ENCODE measurements at places on chromosomes 4 and X.

GRCh38 chr4:37653601-37654000, 32.6 kb downstream of the RELL1 start:
- DNase-seq: no peak

DNA sequence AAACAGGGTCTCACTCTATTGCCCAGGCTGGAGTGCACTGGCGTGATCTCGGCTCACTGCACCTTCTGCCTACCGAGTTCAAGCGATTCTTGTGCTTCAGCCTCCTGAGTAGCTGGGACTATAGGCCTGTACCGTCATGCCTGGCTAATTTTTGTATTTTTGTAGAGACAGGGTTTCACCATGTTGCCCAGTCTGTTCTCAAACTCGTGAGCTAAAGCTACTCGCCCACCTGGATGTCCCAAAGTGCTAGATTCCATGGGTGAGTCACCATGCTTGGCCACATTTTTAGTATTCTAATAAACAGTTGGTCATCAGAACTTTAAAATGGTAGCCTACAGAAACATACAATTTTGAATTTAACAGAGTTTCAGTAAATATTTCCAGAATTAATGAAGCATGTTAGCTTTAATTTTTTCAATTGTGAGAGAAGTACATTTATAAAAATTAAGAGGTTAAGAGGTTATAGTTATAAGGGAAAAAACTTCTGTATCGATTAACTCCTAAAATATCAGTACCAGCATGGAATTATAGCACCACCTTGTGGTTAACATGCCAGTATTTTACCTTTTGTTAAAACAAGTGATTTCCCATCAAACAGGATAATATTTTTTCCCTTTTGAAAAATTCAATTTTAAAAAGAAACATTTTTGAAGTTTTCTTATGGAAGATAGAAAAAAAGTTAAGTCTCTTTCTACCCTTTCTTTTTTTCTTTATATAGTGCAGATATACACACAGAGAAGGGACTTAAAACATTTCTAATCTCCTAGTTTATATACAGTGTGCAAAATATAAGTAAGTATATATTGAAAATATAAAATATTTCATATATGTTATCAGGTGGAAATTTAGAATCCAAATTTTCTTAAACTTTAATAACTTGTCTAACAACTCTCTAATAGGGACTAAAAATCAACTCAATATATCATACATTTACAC, 35.4 kb downstream of the CEP44 start:
- DNase-seq: peak; percentile 34

- DNase-seq: no peak
These were observed 213.4 kb upstream of the JADE1 start for GRCh38 chr4:128596115-128596514.

DNA sequence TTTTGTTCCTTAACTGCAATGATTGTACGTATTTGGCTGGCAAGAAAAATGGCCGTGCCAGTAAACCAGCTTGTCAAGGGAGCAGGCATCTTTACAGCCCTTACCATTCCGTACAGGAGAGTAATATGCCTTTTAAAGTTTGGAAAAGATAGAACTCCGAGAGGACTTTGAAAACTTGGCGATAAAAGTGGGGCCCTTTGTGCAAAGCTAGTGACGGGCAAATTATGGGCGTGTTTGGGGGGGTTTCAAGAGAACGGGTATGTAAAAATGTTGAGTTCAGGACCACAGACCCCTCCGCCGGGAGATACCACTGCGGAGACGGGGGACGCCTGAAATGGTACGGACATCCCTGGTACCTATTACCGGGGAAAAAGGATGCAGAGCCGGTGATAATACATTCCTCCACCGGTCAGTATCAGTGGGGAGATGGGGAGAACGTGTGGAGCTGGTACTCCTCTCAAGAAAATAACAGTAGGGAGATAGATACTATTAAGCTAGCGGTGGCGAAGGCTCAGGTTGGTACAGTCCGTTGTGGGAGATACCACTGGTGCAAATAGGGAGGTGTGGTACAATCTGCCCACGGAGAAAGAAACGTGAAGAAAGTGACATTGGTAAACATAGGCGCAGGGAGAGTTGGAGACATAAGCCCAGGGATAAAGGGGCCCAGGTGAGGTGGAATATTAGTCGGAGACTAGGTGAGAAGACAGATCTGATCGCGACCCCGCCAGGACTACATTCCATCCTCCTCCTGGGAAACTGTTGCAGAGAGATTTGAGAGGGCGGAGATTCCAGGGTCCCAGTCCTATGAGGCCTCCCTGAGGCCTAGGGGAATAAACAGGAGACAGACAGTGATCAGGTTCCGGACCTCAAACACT, 14.5 kb downstream of the SPACA5 start:
- DNase-seq: peak; percentile 86

Measured in SK-N-SH (cell line).